ENCODE measurements at places on chromosomes 7 and 10. TPM values are rescaled to one million over a fixed set of nuclear protein-coding genes. Genes with fewer than 3 reads are reported as not detected.
A peak's percentile ranks its signal among the peaks of the same experiment; 100 is the strongest.

Gene TMEM168
- total RNA-seq: 36.7 TPM

Gene GJD4
- total RNA-seq: not detected

- H3K4me3 ChIP-seq: no peak overlapping the region
- no peaks in the 10 kb centered on the region for H3K4me1 ChIP-seq
- H3K36me3 ChIP-seq: no peaks in the 10 kb centered on the region
- H3K27me3 ChIP-seq: no peaks in the 10 kb centered on the region
- no peak for DNase-seq
These were observed 30.8 kb downstream of the ELAPOR2 start for GRCh38 chr7:87028636-87029035.

- no peaks in the 10 kb centered on the region for H3K4me1 ChIP-seq
- H3K36me3 ChIP-seq: no peaks in the 10 kb centered on the region
- no peak for DNase-seq
- H3K4me3 ChIP-seq: no peak overlapping the region
- no peak overlapping the region for H3K27ac ChIP-seq
These were observed 17.3 kb downstream of the FAM107B start for GRCh38 chr10:14757394-14757793.

- H3K36me3 ChIP-seq: no peaks in the 10 kb centered on the region
- peak within 1 kb of the TSS; percentile 82 for H3K4me3 ChIP-seq
- H3K27me3 ChIP-seq: no peaks in the 10 kb centered on the region
- DNase-seq: no peak
- no peaks in the 10 kb centered on the region for H3K4me1 ChIP-seq
These were observed at the start of gene AMPH for GRCh38 chr7:38630720-38631673. Gene AMPH (minus strand): TSS chr7:38631373. CDS start chr7:38631351, 22 bp downstream.

DNA sequence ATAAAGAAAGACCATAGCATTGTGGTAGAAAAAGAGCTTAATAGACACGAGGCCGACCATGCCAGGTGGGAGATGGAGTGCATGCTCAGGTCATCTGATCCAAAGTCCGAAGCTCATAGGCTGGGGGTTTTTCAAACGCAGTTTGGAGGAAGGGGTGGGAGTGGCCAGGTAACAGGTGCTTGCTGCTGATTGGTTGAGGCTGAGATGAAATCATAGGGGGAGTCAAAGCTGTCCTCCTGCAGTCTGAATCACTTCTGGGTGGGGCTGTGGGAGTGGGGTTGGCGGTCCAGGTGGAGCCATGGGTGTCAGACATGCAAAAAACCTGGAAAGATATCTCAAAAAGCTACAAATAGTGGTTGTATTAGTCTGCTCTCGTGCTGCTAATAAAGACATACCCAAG, 2.8 kb upstream of the ERCC6 start:
- H3K4me3 ChIP-seq: no peak overlapping the region
- no peak for DNase-seq
- H3K27ac ChIP-seq: no peak overlapping the region
- H3K36me3 ChIP-seq: no peaks in the 10 kb centered on the region
- no peaks in the 10 kb centered on the region for H3K27me3 ChIP-seq

DNA sequence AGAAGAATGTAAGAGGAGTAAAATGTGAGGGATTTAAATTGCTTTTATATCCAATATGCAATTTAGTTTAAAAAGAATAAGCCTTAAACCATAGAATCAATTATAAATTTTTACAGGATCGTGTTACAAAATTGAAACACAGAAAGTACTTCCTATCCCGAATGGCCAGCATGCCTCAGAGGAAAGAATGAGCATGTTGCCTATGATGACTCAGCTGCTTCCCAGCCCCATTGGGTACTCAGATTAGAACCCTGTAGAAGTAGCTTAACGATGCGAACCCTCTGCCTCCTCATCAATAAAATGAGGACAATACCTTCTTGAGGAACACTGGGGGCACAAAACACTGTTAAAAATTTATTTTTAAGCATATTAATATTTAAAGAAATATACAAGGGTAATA, 113.4 kb upstream of the CDK1 start:
- no peak overlapping the region for H3K4me3 ChIP-seq
- DNase-seq: no peak
- H3K36me3 ChIP-seq: no peaks in the 10 kb centered on the region
- no peak overlapping the region for H3K27ac ChIP-seq

DNA sequence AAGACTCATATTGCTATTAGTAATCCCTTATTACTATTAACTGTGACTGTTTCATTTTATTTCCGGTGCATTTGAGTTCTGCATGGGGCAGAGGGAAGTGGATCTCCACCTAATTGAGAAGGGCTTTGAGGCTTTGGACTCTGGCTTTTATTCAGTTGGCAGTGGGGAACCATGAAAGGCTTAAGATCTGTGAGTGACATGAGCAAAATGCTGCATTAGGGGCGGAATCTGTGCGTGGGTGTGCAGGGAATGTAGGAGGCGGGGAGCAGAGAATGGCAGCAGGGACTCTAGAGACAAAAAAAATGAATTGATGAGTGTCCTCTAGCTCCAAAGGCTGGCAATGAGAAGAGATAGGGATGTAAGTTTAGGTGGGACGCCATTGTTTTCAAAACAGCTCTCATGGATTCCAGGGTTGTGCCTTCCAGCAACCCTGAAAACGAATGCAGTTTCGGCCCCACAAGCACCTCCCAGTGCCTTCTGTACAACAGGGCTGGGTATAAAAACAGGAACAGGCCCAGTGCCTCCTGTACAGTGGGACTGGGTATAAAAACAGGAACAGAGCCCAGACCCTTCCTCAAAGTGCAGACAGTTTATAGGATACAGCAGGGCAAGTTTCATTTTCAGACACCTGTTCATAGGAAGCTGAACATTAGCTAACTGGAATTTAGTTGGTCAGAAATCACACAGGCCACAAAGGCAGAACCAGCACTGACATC, 663.3 kb upstream of the FOXK1 start:
- H3K27ac ChIP-seq: no peak overlapping the region
- no peaks in the 10 kb centered on the region for H3K27me3 ChIP-seq
- no peaks in the 10 kb centered on the region for H3K36me3 ChIP-seq
- H3K4me1 ChIP-seq: no peaks in the 10 kb centered on the region

- no peak overlapping the region for H3K4me3 ChIP-seq
- H3K36me3 ChIP-seq: no peaks in the 10 kb centered on the region
- H3K27me3 ChIP-seq: no peaks in the 10 kb centered on the region
- H3K27ac ChIP-seq: no peak overlapping the region
- no peaks in the 10 kb centered on the region for H3K4me1 ChIP-seq
- no peak for DNase-seq
These were observed 50.0 kb downstream of the HGF start for GRCh38 chr7:81719865-81720264.

- no peaks in the 10 kb centered on the region for H3K36me3 ChIP-seq
- no peak for DNase-seq
- no peaks in the 10 kb centered on the region for H3K4me1 ChIP-seq
- no peaks in the 10 kb centered on the region for H3K27me3 ChIP-seq
- no peak overlapping the region for H3K4me3 ChIP-seq
These were observed 11.3 kb downstream of the INPP5F start for GRCh38 chr10:119737039-119737663.

DNA sequence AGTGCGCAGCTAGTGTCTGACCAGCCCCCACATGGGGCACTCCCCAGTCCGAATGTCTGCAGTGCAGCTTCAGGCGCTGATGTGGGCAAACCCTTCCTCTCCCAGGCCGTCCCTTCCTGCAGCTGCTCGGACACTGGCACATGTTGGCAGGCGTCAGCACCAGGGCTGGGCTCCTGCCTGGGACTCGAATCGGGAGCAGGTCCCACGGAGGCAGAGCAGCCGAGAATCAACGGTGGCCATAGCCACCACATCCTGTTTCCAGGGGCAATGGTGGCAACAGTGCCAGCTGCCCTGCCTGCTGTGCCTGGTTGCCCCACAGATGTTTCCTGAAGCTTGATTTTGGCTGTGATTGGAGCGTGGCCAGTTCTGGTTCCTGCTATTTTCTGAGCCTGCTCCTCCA, 65.8 kb downstream of the MGMT start:
- H3K4me3 ChIP-seq: no peak overlapping the region
- no peak for DNase-seq
- no peaks in the 10 kb centered on the region for H3K36me3 ChIP-seq
- no peaks in the 10 kb centered on the region for H3K27me3 ChIP-seq
- H3K27ac ChIP-seq: peak overlapping the region; percentile 28

DNA sequence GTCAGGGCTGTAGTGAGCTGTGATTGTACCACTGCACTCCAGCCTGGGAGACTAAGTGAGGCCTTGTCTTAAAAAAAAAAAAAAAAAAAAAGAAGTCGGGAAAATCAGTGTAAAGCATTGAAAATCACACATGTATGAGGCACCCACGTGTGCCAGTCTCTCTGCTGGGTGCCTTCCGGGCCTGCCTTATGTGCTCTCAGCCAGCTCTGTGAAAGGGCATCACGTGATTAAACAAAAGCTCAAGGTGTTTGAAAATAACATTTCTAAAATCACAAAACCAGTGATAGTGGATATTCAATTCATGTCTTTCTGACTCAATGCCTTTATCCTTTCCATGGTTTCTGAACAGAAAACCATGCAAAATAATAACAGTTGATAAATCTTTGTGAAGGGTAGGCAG, 125.2 kb upstream of the PALS2 start:
- peaks cover 3% of the 10 kb centered on the region for H3K27me3 ChIP-seq
- H3K27ac ChIP-seq: no peak overlapping the region
- no peak for DNase-seq
